Placental pericyte (primary cell): ENCODE measurements at places on chromosomes 1 and 21. TPM values are rescaled to one million over a fixed set of nuclear protein-coding genes. Genes with fewer than 3 reads are reported as not detected.

Gene PLA2G2C
- not detected in 2 replicates for total RNA-seq

Gene RGS7
- 0.29 TPM in 1 of 2 replicates, not detected in the other for total RNA-seq

Gene GPR37L1
- under 0.01 and 0.22 TPM in 2 replicates for total RNA-seq

Gene PAQR6
- total RNA-seq: 0.29 and 0.44 TPM in 2 replicates

Gene DMRTA2
- 0.14 and 0.22 TPM in 2 replicates for total RNA-seq

Gene PCSK9
- total RNA-seq: 0.14 and 3.1 TPM in 2 replicates
